Activated naive CD4-positive, alpha-beta T cell treated with anti-CD3 and anti-CD28 coated beads for 36 hours (primary cell): ENCODE measurements at places on chromosomes 7 and 10.

- DNase-seq = no peak
Observed at GRCh38 chr7:93592588-93593266, 18.2 kb upstream of the CALCR start.

GRCh38 chr10:28442403-28442802 is 90.5 kb upstream of the WAC start:
- no peak for DNase-seq

GRCh38 chr7:153413540-153414287 is 638.5 kb upstream of the DPP6 start:
- no peak for DNase-seq

DNA sequence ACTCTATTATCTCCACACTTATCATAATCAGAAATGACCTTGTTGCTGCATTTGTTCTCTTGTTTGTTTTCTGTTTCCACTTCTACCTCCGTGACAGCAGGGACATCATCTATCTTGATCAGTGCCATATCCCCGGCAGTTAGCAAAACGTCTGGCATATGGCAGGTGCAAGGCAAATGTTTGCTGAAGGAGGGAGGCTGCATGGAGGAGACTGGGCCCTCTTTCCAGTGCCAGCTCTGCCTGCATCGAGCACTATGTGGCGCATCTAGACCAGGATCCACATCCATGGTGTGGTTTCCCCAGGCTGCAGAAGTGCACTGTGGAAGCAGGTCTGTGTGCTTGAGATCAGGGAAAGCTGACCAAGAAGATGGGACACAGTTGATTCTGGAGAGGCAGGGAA is 181.2 kb downstream of the KCNMA1 start:
- no peak for DNase-seq

- no peak for DNase-seq
Observed at GRCh38 chr10:78721231-78721630, 347.5 kb upstream of the ZMIZ1 start.

- no peak for DNase-seq
Observed at GRCh38 chr7:6172224-6172909, 100.1 kb downstream of the CYTH3 start.

DNA sequence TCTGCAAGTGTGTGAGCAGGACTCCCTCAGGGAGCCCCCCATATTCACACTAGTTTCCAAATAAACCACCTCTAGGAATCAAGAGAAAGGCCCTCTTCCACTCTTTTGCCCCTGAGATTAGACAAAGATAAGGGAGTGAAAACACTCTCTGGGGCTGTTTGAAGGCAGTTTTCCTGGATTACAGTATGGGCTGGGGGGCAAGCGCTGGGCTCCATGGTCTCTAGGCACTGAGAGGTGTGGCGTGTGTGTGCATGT is 1.0 kb downstream of the AQP1 start:
- DNase-seq = no peak
